Stimulated activated CD8-positive, alpha-beta memory T cell treated with anti-CD3 and anti-CD28 coated beads, Interleukin-2, amount 100 ng/mL, for 1 hour (primary cell): ENCODE measurements at places on chromosomes 3 and 15.

GRCh38 chr3:32958509-32958908 lies 7.1 kb downstream of the CCR4 start:
- no peak for DNase-seq

GRCh38 chr3:184632551-184633236 lies 71.1 kb downstream of the EPHB3 start:
- DNase-seq, result no peak

DNA sequence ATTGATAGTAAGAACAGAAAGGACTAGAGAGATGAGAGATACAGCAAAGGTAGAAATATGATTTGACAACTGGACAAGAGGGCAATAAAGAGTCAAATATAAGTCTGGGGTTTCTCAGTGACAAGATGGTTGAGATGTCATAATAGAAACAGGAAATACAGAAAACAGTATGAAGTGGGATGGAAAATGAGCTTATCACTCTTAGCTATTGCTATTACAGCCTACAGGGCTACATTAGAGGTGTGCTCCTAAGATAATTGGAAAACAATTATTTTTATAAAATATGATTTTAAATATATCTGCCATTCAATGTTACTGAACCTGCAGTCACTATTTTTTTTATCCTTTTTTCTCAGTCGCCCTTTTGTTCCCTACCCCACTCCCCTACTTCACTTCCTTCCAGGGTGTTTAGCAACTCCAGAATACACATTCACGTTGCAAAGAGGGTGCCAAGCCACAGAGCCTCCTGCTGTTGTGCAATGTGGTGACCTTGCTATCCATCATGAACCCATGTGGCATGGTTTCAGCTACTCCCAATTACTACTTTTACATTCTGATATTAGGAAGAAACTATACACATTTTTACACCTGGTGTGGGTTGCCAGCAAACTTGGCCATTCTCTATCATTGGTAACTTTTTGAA lies 6.0 kb downstream of the NRG4 start:
- no peak for DNase-seq

DNA sequence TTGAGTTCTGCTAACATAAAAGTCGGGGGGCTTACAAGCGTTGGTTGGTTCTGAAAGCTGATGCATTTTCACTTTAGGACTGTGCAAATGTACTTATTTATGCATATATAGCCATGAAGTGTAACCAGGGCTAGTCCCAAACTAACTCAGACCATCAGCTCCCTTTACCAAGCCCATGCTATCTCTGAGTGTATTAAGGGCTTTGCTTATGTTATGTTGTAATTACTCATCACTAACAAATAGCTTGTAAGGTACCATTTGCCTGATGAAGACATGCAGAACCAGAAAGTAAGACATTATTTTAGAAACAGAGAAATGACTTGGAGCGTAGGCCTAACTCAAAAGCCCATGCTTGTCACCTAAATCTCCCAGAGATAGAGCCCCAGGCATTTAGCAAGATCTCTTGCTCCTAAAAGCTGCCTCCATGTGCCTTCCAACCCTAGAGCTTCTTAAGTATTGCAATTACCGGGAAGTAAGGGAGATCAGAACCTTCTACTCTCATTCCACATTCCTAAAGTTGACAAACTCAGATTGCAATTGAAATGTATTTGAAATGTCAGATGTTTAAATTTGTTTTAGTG lies 362.9 kb upstream of the RBMS3 start:
- no peak for DNase-seq

GRCh38 chr3:183264268-183264667 lies 11.2 kb downstream of the B3GNT5 start:
- no peak for DNase-seq
